Kidney capillary endothelial cell (primary cell): ENCODE measurements at places on chromosomes 5 and 9.
A peak's percentile ranks its signal among the peaks of the same experiment; 100 is the strongest.

GRCh38 chr5:92514896-92515295, 1066.1 kb downstream of the NR2F1-AS1 start:
- no peak for DNase-seq

GRCh38 chr9:120931231-120932085, 4.9 kb upstream of the TRAF1 start:
- peak; percentile 79 for DNase-seq

GRCh38 chr5:15620501-15620900, 120.5 kb downstream of the FBXL7 start:
- peak; percentile 63 for DNase-seq

GRCh38 chr5:163245584-163245983, 191.8 kb upstream of the CCNG1 start:
- DNase-seq = no peak

DNA sequence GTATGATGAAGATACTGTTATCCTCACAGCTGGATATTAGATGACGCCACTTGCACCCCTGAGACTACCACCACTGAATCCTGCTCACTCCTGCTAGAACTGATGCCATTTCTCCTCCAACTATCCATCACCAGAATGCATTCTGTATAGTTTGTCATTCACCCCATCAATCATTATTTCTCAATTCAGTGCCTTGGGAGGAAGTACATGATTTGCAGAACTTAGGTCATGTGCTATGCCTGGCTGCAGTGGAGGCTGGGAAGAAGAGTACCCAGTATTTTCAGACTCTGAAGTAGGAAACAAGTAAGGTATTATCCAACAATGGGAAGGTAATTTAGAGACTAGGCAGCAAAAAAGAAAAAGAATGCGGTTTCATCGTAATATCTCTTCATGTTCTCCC, 26.2 kb upstream of the HSD17B4 start:
- no peak for DNase-seq

DNA sequence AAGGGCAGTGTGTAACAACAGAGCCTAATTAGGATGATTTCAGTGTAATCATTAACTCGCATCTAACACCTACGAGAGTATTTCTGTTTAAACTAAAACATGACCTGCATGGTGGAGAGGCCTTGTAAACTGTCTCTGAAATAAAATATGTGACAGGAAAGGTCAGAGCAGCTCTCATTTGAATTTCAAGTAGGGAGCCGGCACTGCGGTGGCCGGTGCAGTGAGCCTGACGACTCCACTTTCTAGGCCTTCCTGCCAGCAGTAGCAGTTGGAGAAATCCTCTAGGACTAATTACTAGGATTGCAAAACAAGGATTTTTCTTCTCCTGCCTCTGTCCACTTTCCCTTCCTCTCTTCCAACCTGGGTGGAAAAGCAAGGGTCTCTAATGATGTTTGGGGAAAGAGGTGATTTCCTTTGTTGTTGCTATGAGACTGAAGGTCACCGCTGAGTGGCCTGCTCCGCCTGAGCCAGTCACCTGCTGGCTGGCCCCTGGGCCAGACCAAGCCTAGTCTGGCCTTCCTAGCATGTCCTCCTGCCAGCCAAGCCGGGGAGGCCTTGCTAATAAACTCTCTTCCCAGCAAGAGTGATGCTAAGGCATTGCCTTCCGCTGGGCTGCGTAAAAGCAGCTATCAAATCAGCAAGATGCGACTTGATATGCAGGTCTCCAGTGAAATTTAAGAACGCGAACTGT, 245.7 kb downstream of the PSAT1 start:
- DNase-seq = no peak

- DNase-seq = no peak
Observed at GRCh38 chr5:83149671-83150070, 72.3 kb downstream of the XRCC4 start.
